A549 treated with Mapracorat at 1 μM for 4 hours (cell line): ENCODE measurements at places on chromosomes 11 and 22. TPM values are rescaled to one million over a fixed set of nuclear protein-coding genes. Genes with fewer than 3 reads are reported as not detected.

Gene MMP11
- total RNA-seq: 0.08 to 0.43 TPM (median 0.27 TPM) in 5 replicates

Gene TKFC
- 43.9 to 74.0 TPM (median 70.7 TPM) in 5 replicates for total RNA-seq

Gene SLN
- 1.1 to 2.9 TPM (median 1.4 TPM) in 5 replicates for total RNA-seq

Gene TPH1
- 0.02 to 0.27 TPM (median 0.12 TPM) in 5 replicates for total RNA-seq

Gene OR51B2
- not detected in 5 replicates for total RNA-seq

Gene TNNI2
- total RNA-seq: 0.23 TPM in 1 of 5 replicates, not detected in the others

Gene OR52I2
- total RNA-seq: not detected in 5 replicates

Gene UCP3
- 1.2 to 1.7 TPM (median 1.3 TPM) in 5 replicates for total RNA-seq
